Nucleus accumbens (tissue), 56 donors: ENCODE measurements at places on chromosomes 3 and 15.

GRCh38 chr3:109532257-109533216 lies 195.2 kb upstream of the DPPA4 start:
- DNase-seq, result no peak

- DNase-seq, result no peak
Observed at GRCh38 chr3:136637176-136637575, 115.0 kb downstream of the STAG1 start.

GRCh38 chr15:87267798-87268197 lies 988.7 kb downstream of the NTRK3 start:
- DNase-seq, result no peak

DNA sequence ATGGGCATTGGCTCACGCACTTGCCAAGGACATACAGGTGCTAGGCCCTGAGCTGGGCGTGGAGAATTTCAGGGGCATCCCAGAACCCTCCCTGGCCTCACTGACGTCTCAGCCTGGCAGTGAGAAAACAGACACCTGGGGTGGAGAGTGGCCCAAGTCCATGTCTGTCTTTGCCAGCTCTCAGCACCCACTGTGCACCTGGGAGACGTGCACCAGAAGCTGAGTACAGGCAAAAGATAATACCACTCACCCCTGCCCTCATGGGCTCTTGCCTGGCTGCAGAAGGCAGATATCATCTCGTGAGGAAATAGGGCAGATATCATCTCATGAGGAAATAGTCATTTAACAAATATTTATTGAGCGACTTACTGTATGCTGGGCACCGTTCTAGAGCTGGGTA lies 8.0 kb downstream of the LOXL1 start:
- DNase-seq, result no peak
